A549 treated with Hydrocortisone at 1 μM for 4 hours (cell line): ENCODE measurements at places on chromosomes 5 and 9. TPM values are rescaled to one million over a fixed set of nuclear protein-coding genes. Genes with fewer than 3 reads are reported as not detected.

The SLC46A2 gene
- not detected in 5 replicates for total RNA-seq

The ISOC1 gene
- total RNA-seq, result 14.8 to 18.7 TPM (median 15.7 TPM) in 5 replicates

The CEP72 gene
- total RNA-seq, result 8.7 to 11.1 TPM (median 10.2 TPM) in 5 replicates

The STING1 gene
- 0.66 to 0.97 TPM (median 0.91 TPM) in 5 replicates for total RNA-seq

The VCAN gene
- 6.7 to 15.0 TPM (median 9.9 TPM) in 5 replicates for total RNA-seq

The MYMK gene
- total RNA-seq, result not detected in 5 replicates
